ENCODE measurements at places on chromosomes 16 and 17.
A peak's percentile ranks its signal among the peaks of the same experiment; 100 is the strongest.

- no peak for DNase-seq
Observed at GRCh38 chr16:560701-561412, 663 bp downstream of the PRR35 start.

- no peak for DNase-seq
Observed at GRCh38 chr17:54013072-54013471, 190.3 kb downstream of the KIF2B start.

- peak; percentile 83 for DNase-seq
Observed at GRCh38 chr16:89383095-89384003, 107.0 kb downstream of the ANKRD11 start.

- no peak for DNase-seq
Observed at GRCh38 chr17:1640329-1641064, 5.0 kb downstream of the SCARF1 start.

DNA sequence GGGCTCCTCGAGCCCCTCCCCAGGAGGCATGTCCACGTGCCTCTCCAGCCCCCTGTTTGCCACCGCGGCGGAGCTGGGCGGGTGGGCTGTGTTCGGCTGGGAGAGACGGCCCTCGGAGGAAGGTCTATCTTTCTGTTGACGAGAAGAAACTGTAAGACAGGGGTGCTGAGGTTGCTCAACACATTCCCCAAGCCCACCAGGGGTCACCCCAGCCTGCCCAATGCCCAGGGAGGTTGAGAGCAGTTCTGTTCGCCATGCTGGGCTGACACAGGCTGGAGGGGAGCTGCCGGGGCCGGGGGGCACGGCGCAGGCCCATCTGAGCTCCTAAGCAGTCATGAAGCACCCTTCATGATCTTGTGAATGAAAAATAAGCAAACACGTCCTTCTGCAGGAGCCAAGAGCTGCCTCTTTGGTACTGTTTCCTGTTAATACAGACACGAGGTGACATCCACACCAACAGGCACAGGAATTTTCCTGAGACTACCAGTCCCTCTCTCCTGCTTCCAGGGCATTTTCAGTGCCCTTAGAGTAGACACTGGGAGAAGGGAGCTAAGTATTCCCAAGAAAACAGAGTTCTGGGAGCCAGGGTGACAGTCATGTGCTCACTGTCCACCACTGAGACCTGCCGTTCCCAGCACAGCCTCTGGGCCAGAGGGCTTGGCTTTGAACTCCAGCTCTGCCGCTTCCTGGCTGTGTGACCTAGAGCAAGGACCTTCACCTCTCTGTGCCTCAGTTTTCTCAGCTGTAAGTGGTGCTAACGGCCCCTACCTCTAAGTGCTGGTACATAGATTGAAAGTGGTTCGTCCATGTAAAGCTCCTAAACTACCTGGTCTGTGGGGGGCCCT, 9.2 kb downstream of the UBALD2 start:
- no peak for DNase-seq

GRCh38 chr17:10192972-10193371, 5.4 kb downstream of the GAS7 start:
- no peak for DNase-seq

GRCh38 chr17:55672585-55673501, 49.8 kb downstream of the TMEM100 start:
- no peak for DNase-seq

DNA sequence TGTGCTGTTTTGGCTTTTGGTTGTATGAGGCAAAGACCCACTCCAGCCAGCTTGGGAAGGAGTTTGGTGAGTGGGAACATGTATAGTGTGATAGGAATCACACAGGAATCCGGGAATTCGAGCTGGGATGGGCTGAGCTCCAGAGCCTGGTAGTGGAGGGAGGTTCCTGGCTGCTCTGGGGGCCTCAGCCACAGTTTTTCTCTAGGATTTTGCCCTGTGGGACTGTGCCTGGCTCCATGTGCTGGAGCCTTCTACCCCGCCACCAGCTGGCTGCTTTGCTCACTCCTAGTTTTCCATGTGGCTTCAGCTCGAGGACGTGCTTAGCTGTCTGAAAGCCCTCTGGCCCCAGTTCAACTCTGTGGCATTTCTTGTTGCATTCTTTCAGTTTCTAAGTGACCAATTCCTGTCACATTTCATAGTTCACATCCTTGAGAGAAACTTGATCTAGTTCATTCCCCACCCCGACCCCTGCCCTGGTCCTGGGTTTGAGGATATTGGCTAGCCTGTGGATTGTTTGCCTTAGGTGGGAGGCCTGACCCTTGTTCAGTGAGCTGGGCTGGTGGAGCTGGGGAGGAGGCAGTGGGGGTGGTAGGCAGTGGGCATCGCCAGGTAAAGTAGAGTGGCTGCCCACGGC, 5.0 kb downstream of the SEC14L1 start:
- peak; percentile 40 for DNase-seq

GRCh38 chr17:55295411-55296170, 30.8 kb downstream of the HLF start:
- peak; percentile 55 for DNase-seq

DNA sequence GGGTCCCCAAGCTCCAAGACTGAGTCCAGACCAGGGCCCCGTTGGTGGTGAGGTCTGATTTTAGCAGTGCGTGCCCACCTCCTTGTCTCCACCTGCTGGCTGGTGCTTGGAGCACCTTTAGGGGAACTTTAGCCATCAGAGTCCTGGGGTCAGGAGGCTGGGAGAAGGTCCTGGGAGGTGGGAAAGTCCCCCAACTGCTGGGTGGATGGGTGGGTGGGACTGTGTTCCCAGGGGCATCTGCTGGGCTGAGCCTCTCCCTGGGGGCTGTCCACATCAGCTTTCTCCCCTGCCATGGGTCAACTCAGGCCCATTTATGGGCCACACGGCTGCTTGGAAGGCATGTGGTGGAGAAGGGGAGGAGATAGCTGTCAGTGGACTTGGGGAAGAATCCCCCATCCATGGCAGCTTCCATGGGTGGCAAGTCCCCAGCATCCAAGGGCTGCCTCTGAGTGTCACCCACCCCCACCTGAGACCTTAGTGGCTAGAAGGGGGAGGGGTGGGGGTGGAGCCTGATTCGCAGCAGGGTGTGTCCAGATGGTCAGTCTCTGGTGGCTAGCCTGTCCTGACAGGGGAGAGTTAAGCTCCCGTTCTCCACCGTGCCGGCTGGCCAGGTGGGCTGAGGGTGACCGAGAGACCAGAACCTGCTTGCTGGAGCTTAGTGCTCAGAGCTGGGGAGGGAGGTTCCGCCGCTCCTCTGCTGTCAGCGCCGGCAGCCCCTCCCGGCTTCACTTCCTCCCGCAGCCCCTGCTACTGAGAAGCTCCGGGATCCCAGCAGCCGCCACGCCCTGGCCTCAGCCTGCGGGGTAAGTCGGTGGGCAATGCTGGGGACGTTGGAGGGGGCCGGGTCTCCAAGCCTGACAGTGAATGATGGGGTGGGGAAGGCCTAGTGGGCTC, at the start of gene TRPV2:
TRPV2 (plus strand) TSS at position 541 of the 894 bp plus-strand sequence. CDS start 2,098 bp downstream, outside the sequence.
- DNase-seq, result no peak

GRCh38 chr16:6483469-6484033, 849.1 kb upstream of the RBFOX1 start:
- no peak for DNase-seq

- DNase-seq, result peak; percentile 90
Observed at GRCh38 chr16:66660422-66661209, 35.9 kb downstream of the CMTM4 start.

DNA sequence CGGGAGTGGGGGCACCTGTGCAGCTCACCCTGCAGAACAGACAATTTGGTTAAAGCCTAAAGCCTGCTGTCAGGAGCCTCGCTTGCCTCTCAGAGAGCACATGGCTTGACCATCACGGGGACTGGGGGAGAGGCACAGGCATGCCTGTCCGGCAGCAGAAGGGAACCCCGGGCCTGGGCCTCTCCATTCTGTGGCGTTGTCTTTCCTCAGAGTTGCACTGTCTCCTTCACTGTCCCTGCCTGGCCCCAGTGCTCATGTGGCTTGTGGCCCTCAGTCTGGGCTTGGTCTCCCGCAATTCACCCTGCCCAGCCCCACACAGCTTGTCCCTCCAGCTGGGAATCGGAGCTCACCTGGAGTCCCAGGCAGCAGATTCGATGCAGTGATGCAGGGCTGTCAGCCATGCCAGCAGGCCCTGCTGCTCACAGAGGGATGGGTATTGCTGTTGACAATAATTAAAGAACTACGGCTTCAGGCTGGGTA, 189.9 kb downstream of the SEC14L1 start:
- DNase-seq, result no peak

- DNase-seq, result no peak
Observed at GRCh38 chr17:78343187-78343542, 16.7 kb downstream of the SOCS3 start.

DNA sequence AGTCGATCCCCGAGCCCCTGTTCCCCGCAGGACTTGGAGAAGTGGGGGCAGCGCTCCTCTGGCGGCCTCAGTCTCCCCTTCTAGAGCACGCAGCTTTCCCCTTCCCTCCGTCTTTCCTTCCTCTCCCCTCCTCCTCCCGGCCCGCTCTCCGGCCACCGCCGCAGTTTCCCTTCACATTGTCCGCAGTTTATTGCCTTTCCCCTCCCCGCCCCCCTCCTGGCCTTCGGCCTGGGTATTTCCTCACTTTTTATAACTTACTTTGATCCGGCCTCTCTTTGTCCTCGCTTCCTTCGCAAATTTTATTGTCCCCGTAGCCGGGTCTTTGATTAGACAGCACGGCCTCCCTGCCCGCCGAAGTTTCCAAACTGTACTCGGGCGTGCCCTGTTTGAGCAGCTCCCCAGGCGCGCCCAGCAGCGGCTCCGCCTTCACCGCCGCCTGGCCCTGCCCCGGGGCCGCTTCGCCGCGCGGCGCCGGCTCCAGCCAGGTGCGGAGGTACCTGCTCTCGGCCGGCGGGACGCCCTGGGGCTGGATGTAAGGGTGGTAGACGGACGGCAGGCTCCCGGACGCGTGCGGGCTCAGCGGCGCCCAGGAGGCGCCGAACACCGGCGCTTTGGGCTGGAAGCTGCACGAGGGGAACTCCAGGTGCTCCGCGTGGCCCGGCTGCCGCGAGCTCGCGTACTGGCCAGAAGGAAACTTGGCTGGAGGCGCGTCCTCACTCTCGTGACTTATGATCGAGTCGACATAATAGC, 488 bp downstream of the HOXB9 start:
- no peak for DNase-seq

DNA sequence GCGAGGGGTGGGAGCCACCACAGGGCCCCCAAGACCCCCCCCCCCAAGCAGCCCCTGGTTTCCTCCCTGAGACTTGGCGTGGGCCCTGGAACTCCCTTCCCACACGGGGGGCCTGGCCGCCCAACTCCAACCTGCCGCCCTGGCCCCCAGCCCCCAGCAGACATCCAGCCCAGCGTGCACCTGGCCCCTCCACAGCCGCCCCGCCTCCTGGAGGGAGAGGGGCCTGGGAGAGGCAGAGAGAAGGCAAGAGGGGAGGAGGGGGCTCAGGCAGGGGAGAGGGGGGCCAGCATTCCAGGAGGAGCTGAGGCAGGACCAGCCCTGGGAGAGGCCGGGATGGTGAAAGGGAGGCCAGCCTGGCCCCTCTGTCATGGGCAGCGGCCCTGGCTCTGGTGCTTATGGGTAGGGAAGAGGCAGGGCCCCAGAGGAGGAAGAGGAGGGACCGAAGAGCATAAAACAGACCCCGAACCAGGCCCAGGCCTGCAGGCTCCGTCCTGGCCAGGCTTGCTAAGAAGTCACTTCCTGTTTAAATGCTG, 16.7 kb downstream of the IL34 start:
- DNase-seq, result peak; percentile 23

- DNase-seq, result no peak
Observed at GRCh38 chr16:12801511-12802042, 2.1 kb downstream of the CPPED1 start.

- peak; percentile 93 for DNase-seq
Observed at GRCh38 chr16:85615852-85616606, 2.9 kb downstream of the GSE1 start.

GRCh38 chr17:42107124-42107523, 5.4 kb downstream of the DHX58 start:
- DNase-seq, result no peak

DNA sequence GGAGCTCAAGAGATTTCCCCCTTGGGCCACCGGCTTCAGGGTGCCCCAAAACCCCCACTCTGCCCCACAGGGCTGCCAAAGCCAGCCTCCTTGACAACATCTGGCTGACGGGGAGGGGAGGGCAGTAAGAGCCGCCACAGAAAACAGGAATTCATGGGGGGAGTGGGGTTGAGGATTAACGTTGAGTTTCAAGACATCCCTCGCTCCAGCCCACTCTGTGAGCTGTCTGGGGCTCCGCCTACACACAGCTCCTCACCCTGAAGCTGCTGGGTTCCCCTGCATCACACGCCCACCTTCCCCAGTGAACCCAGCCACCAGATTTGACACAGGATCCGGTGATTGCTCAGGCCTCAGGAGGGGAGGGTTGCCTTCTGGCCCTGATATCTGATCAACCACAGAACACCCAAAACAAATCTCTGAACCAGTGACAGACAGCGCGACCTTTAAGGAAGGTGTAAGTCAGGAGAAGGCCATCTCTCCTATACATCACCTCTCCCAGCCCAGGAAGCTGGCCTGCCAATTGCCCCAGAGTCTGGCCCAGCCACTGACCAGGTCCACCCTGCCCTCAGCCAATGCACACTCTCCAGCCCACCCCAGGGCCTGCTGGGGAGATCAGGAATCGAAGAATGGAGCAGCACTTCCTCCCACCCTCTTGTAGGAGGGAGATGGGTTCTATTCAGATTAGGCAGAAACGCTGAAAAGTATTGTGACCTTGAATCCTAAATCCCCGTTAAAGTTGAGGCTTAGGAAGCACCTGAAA, 132.1 kb downstream of the CLEC16A start:
- DNase-seq, result no peak

DNA sequence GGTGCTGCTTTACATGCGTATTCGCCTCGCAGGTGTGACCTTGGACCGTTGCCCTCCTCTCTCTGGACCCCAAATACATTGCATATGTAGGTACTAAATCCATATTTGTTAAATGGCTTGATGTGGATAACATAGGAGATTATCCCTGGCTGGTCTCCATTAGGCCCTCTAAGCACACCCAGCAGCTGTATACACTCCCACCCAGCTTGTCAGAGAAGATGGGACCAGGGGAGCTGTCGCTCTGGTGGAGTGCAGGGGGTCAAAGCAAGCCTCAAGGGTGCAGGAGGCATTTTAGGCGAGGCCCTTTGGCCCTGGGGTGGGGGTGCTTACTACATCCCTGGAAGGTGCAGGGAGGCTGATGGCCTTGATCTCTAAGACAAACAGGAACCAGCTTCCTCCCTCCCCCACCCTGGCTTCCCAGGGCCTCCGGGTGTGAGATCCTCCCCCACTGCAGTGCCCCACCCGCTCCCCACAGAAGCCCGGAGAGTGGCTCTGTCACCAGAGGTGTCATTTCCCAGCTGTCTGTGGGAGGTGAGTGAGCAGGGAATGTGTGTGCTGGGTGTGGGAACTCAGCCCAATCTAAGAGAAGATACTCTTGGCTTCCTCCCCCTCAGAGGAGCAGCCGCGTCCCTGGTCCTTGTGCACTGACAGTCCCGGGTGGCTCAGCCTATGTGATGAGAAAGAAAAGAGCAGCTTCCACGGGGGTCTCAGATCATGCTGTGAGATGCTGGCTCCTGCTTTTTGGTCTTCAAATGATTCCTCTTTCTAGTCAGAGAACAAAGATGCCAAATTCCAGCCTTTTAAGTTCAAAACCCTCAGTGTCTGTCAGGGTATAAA, 1.4 kb upstream of the VAMP2 start:
- no peak for DNase-seq

GRCh38 chr16:49048557-49048956, 233.1 kb downstream of the CBLN1 start:
- DNase-seq, result no peak
